ENCODE measurements at places on chromosomes 7 and 10.

- no peak for DNase-seq
Observed at GRCh38 chr10:111766464-111766863, 417.1 kb downstream of the GPAM start.

DNA sequence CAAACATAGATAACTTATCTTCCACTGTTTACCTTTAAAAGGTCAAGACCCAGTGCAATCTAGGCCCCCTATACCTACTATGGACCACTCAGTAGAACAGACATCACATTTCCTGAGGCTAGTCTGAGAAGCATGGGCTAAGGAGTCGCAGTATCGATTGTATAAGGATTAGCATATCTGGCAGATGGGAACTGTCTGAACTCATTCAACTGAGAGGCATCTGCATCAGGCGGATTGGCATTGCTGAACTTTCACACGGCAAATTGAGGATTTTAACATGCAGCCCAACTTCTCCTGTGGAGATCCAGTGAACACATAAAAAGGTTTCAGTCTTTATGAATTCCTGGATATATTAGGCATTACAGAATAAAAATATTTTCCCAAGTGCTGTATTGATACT lies 89.1 kb upstream of the LRGUK start:
- DNase-seq, result no peak

DNA sequence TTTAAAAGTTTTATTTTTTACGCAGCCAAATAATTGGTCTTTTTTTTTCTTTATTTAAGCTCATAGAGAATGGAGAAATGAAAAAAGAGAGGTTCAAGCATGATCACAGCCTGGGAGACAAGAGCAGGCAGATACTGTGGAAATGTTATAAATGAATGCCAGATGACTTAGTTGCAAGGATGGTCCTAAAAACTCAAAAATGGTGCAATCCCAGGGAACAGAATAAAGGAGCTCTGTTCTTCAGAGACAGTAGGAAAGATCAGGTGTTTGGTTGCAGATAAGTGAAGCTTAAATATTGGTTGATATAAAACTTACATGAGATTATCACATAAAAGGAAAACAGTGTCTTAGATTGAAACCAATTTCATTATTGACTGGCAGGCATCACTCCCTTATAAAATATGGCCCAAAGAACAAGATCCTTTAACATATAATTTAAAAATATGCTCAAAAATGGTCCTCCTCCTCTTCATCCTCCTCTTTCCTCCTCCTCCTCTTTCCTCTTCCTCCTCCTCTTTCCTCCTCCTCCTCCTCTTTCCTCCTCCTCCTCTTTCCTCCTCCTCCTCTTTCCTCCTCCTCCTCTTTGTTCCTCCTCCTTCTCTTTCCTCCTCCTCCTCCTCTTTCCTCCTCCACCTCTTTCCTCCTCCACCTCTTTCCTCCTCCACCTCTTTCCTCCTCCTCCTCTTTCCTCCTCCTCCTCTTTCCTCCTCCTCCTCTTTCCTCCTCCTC lies 18.6 kb downstream of the GNAT3 start:
- no peak for DNase-seq

DNA sequence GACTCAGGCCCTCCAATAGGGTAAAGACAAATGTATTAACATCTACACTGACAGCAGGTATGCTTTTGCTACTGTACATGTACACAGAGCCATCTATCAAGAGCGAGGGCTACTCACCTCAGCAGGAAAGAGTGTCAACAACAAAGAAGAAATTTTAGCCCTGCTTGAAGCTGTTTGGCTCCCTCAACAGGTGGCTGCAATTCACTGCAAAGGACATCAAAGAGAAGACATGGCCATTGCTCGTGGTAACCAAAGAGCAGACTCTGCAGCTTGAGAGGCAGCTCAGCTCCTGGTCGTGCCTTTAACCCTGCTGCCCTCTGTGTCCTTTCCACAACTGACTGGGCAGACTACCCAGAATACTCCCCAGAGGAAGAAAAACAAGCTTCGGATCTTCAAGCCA lies 5.1 kb downstream of the AKR1B15 start:
- DNase-seq, result no peak

DNA sequence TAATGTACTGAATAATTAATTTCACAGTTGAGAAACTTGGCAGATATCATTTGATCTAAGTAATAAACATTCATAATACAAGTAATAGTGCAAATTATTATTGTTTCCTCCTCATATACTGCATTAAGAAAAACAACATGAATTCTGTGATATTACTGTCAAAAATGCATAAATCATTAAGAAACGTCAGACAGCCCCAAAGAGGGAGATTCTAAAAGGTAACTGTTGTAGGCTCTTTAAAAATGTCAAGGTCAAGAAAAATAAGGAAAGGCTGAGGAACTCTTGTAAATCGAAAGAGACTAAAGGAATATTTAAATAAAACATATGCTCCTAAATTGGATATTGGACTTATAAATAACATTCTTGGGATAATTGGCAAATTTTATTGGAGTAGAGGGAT lies 67.9 kb downstream of the CABCOCO1 start:
- no peak for DNase-seq

- DNase-seq, result no peak
Observed at GRCh38 chr7:33854178-33854577, 51.2 kb upstream of the BMPER start.

- DNase-seq, result no peak
Observed at GRCh38 chr10:117531371-117532002, 11.1 kb upstream of the EMX2 start.

DNA sequence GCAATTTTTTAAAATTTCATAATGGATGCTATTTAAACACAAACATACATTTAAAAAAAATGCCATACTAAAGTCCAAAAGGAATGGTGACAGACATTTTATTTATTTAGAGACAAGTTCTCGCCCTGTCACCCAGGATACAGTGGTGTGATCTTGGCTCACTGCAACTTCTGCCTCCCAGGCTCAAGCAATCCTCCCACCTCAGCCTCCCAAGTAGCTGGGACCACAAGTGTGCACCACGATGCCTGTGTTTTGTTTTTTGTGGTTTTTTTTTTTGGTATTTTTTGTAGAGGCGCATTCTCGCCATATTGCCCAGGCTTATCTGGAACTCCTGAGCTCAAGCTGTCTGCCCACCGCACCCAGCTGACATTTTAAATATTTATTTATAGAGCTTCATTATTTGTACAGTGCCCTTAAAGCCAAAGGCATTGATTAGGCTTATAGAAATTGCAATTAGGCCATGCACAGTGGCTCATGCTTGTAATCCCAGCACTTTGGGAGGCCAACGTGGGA lies 703.5 kb downstream of the AUTS2 start:
- DNase-seq, result no peak

DNA sequence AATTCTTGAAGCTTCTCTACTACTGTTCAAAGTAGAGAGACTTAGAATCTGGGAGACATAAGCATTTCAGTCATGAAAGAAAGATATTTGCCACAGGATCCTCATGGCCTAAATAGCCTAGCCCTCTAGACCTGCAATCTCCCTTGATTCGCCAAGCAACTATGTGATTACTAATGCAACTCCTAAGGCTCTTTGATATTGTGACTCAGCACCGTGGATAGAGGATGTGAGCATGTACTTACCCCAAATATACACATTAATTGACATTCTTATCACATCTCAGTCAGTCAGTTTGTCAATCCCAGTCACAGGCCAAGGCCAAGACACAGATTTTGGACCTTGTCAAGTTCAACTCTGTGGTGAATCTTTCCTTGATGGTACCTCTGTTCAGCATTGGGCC lies 42.6 kb downstream of the GPR37 start:
- DNase-seq, result no peak

DNA sequence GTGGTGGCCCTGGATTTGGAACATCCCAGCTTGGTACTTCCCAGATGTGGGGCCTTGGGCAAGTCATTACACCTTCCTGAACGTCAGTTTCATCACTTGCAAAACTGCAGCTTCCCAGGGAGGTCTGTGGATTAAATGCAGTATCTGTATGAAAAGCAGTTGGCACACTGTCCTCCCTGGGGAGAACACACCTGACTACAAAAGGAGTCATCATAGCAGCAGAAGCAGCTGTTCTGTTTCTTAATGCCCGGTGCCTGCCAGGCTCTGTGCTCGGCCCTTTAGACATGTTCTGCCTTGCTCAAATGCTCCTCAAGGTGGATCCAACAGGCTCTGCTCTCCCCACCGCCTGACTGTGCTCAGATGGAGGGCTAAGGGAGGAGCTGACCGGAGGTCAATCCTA lies 31.0 kb downstream of the CDCA7L start:
- DNase-seq, result no peak

DNA sequence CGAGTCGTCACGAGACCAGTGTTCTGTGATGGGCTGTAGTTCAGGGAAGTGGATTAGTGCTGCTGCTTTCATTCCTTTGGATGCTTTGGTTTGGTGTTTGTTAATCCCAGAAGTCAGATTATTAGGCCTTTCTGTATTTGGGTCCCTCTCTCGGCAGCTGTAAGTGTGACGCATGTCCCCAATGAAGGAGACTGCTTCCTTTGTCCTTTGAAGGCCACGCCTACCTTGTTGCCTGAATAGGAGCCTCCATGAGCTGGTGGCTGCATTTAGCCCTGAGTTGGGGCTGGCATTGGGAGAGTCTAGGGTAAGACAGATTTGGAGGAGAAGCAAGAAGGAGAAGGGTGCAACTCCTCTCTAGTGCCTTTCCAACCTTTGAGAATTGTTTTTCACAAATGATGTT lies 34.5 kb downstream of the DOCK1 start:
- DNase-seq, result no peak

DNA sequence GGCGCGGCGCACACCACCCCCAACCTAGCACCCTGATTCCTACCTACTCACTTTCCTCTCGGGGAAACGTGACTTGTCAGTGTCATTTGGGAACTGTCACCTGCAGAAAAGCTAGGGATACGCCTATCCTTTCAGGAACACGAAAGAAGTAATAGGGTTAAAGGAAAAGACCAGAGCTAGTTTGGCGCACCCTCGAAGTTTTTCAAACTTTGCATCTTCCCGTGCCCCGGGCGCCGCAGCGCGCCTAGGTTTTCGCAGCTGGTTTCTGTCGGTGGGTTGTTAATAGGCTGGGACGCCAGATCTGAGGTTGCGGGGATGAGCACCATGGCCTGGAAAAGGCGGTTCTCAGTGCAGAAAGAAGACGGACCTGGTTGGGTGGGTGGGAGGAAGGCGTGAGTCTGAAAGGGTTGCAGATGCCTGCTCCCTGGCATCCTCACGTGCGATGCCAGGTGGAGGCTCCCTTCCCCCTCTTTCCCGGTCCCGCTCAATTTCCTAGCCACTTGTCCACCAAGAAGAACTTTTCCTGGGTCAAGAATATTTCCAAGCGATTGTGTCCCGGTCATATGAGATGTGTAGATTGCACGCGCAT lies 568 bp upstream of the MEOX2 start:
- no peak for DNase-seq

- no peak for DNase-seq
Observed at GRCh38 chr7:27248911-27249723, 6.5 kb downstream of the EVX1 start.

DNA sequence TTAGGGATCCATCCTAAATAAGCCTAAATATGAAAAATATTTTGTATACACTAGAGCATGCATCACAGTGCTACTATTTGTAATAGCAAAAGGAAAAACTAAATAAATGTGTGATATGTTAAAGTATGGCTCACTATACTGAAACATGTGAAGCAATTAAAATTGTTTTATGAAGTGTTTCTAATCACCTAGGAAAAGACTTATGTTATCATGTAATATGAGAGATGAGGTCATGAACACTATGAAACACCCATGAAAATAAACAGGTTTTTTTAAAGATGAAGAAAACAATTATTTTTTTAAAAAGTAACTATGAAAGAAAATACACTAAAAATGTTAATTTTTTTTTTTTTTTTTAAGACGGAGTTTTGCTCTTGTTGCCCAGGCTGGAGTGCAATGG lies 16.8 kb upstream of the ARHGAP12 start:
- DNase-seq, result no peak

GRCh38 chr10:35386594-35387174 lies 50.4 kb downstream of the CCNY start:
- DNase-seq, result no peak

DNA sequence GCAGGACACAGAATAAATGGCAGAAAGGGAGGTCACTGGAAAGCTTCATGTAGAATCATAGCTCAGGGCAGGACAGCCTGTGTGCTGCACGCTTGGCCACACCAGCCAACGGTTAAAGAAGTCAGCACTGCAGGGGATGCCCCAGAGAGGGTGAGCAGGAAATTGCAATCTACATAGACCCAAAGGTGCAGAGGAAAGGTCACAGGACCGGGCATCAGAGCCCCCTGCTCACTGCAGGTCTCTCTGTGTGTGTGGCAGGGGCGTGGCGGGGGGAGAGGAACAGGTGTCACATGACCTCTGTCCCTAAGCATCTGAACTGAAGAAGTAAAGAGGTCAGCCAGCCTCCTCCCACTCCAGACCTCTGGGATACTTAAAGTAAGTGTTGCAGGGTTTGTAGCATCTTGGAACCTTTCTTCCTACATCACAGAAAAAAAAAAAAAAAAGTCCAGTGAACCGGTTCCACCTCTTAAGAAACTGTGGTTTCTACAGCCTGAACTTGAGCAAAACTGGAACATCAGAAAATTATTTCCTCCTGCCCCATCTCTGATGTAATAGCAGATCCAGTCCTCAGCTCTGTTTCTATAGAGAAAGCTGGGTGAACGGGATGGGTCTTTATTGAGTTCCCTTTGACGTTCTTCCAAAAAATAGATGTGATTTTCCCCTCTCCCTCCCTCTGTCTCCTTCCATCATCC lies 64.3 kb downstream of the RGS10 start:
- DNase-seq, result no peak

DNA sequence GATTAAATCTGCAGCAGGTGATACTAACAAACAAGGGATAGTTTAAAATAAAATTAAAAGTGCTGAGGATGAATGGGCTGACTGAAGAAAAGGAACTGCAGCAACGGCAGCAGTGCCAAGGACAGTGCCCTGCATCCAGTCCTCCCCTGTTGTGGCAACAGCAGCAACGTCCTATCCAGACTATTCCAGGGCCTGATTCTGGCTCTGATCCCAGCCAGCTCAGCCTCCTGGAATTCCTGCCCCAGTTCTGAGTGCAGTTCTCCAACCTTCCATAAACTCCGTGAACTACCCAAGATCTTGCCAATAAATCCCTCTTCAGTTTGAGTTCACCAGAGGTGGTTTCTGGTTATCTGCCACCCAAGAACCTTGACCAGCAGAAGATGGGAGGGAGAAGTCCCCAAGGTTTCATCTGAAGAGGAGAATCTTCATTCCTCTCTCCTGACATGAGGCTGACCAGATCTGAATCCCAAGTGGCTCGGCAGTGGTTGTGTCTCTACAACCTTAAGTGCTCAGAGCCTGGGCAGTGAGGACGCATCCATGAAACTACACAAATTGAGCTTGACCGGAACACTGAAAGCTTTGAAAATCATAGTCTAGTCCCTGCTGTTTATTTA lies 115.8 kb downstream of the SORBS1 start:
- DNase-seq, result no peak

GRCh38 chr7:80604436-80604835 lies 34.0 kb upstream of the CD36 start:
- DNase-seq, result no peak

- DNase-seq, result no peak
Observed at GRCh38 chr7:33261585-33261984, 132.2 kb downstream of the BBS9 start.
